ENCODE measurements at places on chromosomes 12 and 14.

GRCh38 chr12:66548338-66549049 is 130.4 kb downstream of the GRIP1 start:
- no peak for DNase-seq

DNA sequence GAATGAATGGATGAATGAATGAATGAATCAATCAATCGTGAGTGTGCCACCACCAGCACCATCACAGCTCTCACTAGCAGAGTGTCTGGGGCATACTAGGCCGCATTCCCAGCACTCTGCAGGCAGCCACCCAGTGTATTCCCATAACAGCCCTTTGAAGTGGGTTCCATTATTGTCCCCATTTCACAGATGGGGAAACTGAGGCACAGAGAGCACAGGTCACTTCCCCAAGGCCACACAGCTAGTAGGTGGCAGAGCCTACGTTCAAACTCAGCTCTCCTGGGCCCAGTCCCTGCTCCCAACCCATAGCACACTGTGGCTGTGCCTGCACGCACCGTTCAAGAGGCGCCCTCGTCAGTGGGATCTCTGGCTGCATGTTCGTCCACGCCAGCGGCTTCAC is 88.1 kb downstream of the RFLNA start:
- DNase-seq, result no peak

- DNase-seq, result no peak
These were observed 20.9 kb downstream of the AKAP6 start for GRCh38 chr14:32350020-32350419.

- no peak for DNase-seq
These were observed 2.8 kb upstream of the ARID2 start for GRCh38 chr12:45726603-45727300.

GRCh38 chr12:25943940-25944339 is 14.5 kb upstream of the RASSF8 start:
- no peak for DNase-seq

All from CD8-positive, alpha-beta T cell (primary cell).